Tibial nerve (tissue), 4 donors: ENCODE measurements at places on chromosomes 7 and 10. TPM values are rescaled to one million over a fixed set of nuclear protein-coding genes. Genes with fewer than 3 reads are reported as not detected.

DNA sequence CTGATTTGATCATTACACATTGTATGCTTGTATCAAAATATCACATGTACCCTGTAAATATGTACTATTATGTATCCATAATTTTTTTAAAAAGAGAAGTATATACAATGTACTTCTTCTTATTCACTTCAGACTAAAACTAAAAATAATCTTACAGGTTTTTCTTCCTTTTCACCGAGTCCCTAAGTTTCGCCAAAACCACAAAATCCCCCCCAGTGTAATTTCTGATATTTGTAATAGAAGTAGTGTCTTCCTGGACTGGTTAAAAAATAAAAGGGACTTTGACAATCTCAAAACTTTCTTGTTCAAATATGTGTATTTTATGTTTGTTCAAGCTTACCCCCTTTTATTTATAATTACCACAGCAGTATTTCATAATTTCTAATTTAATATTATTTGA is 23.9 kb downstream of the EPC1 start:
- H3K36me3 ChIP-seq = no peaks in the 10 kb centered on the region
- no peak overlapping the region for H3K27ac ChIP-seq
- no peak for DNase-seq
- no peak overlapping the region for H3K4me3 ChIP-seq

DNA sequence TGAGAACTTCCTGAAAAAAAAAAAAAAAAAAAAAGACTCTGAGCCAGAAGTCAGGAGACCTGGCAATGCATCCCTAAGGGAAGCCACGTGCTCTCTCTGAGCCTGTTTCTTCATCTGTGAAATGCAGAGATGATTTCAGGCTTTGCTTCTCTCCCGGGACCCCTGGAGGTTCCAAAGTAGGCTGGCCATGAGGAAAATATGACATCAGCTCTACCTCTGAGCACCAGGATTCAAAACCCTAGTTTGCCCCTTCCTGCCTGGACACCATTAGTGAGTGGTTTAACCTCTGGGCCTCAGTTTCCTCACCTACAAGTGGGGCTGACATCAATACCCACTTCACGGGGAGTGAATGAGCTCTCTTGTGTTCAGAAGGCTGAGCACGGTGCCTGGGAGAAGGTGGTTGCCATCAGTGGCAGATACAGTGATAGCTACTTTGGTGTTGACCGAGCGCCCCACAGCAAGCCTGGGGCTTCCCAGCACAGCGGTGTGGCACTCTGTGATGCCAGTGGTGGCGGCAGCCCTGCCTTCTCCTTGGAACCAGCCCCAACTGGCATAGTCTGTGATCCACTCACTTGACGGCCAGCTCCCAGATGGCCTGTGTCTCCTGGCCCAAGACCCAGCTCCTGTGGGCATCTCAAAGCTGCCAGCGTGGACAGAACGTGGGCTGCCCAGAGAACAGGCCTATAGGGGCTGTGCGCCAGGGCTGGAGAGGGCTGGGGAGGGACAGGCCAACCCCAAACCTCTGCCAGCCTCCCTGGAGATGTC is 153.1 kb upstream of the UNC5B start:
- H3K4me3 ChIP-seq = no peak overlapping the region
- H3K4me1 ChIP-seq = no peaks in the 10 kb centered on the region
- H3K27ac ChIP-seq = no peak overlapping the region
- H3K27me3 ChIP-seq = no peaks in the 10 kb centered on the region
- no peak for DNase-seq

- no peaks in the 10 kb centered on the region for H3K27me3 ChIP-seq
- no peak overlapping the region for H3K27ac ChIP-seq
- no peak overlapping the region for H3K4me3 ChIP-seq
- H3K4me1 ChIP-seq = no peaks in the 10 kb centered on the region
- H3K36me3 ChIP-seq = no peaks in the 10 kb centered on the region
Measured at GRCh38 chr7:128899392-128899791, 11.1 kb downstream of the KCP start.

- DNase-seq = no peak
- H3K27me3 ChIP-seq = peaks cover 8% of the 10 kb centered on the region
- no peaks in the 10 kb centered on the region for H3K4me1 ChIP-seq
- no peak overlapping the region for H3K4me3 ChIP-seq
Measured at GRCh38 chr7:142789441-142789840, 18.7 kb downstream of the PRSS2 start.

GRCh38 chr10:75400163-75400770 is 1.3 kb downstream of the ZNF503 start:
- no peaks in the 10 kb centered on the region for H3K27me3 ChIP-seq
- peaks cover 23% of the 10 kb centered on the region for H3K36me3 ChIP-seq
- H3K27ac ChIP-seq = peak overlapping the region; percentile 93
- DNase-seq = no peak

DNA sequence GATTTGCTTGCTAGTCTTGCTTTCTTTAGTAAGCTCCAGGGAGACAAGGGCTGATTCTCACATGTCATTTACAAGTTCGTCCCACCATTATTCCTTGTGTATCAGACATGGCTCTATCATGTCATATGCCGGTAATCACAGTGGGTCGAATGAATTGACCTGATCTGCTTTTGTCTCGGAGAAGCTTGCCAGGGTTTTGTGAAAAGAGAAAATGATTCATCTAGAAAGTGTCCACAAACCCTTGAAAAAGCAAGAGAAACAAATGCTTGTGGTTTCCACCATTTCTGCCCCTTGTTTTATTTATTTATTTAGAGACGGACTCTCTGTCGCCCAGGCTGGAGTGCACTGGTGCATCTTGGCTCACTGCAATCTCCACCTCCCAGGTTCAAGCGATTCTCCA is 278.5 kb downstream of the TCF7L2 start:
- H3K36me3 ChIP-seq = no peaks in the 10 kb centered on the region
- no peak overlapping the region for H3K4me3 ChIP-seq
- H3K27ac ChIP-seq = no peak overlapping the region
- DNase-seq = no peak
- no peaks in the 10 kb centered on the region for H3K27me3 ChIP-seq

DNA sequence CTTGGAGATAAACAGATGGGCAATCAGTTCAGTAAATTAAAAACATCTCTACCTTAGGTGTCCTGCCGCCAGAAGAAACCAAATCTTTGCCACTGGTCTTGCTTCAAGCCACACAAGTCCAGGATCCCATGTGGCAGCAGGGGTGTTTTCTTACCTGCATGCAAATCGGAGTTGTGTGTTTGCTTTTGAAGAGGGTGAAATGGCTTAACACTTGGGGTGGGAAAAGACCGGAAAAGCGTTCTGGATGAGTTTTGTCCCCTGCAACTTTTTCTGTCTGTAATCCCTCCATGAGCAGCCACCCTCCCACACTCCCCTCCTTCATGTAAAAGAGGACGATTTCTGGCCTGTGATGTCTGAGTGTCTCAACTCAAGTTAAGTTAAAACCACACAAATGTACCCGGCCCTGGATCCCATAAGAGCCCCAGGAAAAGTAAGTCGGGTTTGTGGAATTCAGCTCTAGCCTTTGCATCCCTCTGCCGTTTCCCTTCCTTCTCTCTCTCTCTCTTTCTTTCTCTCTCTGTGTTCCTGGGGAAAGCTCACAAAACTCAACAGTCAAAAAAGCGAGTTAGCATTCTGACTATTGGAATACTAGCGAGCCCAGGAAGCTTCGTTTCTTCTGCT is 178.5 kb downstream of the TCF7L2 start:
- H3K27ac ChIP-seq = no peak overlapping the region
- peaks cover 28% of the 10 kb centered on the region for H3K4me1 ChIP-seq
- DNase-seq = no peak
- no peak overlapping the region for H3K4me3 ChIP-seq

DNA sequence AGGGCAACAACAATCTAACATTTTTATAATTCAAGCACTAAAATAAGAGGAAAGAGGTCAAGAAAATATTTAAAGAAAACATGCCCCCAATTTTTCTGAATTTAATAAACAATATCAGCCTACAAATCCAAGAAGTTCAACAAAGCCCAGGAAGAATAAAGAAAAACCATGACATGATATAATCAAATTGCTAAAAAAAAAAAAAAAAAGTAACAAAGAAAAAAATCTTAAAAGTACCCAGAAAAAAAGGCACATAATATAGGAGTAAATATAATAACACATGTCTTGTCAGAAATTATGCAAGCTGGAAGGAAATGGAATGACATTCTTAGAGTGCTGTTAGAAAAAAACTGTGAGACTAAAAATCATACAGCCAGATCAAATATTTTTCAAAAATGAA is 151.4 kb downstream of the IMMP2L start:
- H3K36me3 ChIP-seq = no peaks in the 10 kb centered on the region
- no peaks in the 10 kb centered on the region for H3K27me3 ChIP-seq
- DNase-seq = no peak
- no peak overlapping the region for H3K27ac ChIP-seq

- H3K4me3 ChIP-seq = no peak overlapping the region
- no peaks in the 10 kb centered on the region for H3K27me3 ChIP-seq
- H3K36me3 ChIP-seq = no peaks in the 10 kb centered on the region
Measured at GRCh38 chr10:45417746-45418145, 43.7 kb downstream of the ALOX5 start.

GRCh38 chr7:94792241-94792640 is 115.2 kb upstream of the PPP1R9A start:
- no peak for DNase-seq
- no peak overlapping the region for H3K4me3 ChIP-seq
- no peak overlapping the region for H3K27ac ChIP-seq
- no peaks in the 10 kb centered on the region for H3K4me1 ChIP-seq
- H3K36me3 ChIP-seq = no peaks in the 10 kb centered on the region

DNA sequence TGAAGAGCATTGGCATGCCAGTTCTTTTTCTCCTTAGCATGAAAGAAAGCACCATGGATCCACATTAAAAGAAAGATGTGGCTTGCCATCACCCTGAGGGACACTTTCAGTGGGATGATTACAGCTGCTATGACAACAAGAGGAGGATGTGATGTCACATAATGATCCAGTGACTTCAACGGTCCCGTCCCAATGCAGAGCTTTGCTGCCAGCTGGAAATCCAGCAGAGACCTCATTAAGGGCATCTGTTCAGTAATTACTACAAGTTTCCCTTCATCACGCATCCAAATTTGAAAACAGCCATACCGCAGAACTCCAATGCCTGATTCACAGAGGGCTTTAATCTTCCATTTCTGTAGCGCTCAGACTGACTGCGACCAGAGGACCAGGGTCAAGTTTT is 206.6 kb downstream of the LSM5 start:
- no peak overlapping the region for H3K27ac ChIP-seq
- H3K27me3 ChIP-seq = no peaks in the 10 kb centered on the region
- H3K4me1 ChIP-seq = no peaks in the 10 kb centered on the region
- DNase-seq = no peak
- no peak overlapping the region for H3K4me3 ChIP-seq

DNA sequence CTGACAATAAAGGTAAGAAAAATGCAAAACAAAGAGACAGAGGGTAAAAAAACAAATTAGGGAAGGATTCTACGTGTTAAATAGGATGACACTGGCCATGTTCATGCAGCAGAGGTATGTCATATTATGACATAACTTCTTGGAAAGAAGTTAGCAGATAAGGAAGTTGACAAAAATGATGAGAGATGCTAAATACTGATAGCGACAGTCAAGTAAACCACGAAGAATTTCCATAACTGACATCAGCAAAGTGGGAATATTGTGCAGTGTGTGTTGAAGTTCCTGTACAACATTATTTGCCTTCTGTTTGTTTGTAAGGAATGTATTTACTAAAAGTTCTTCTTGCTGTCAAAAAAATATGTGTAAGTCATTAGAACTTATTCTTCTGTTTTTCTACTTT is 29.5 kb downstream of the MDH2 start:
- H3K27me3 ChIP-seq = no peaks in the 10 kb centered on the region
- no peaks in the 10 kb centered on the region for H3K4me1 ChIP-seq
- no peak for DNase-seq
- no peak overlapping the region for H3K27ac ChIP-seq

- no peak for DNase-seq
- H3K27me3 ChIP-seq = no peaks in the 10 kb centered on the region
- no peaks in the 10 kb centered on the region for H3K4me1 ChIP-seq
- H3K27ac ChIP-seq = no peak overlapping the region
- no peaks in the 10 kb centered on the region for H3K36me3 ChIP-seq
Measured at GRCh38 chr10:70775679-70776454, 9.3 kb downstream of the TBATA start.

- no peak for DNase-seq
- H3K27me3 ChIP-seq = peaks cover 26% of the 10 kb centered on the region
- H3K4me3 ChIP-seq = no peak overlapping the region
- no peaks in the 10 kb centered on the region for H3K36me3 ChIP-seq
- H3K27ac ChIP-seq = no peak overlapping the region
- H3K4me1 ChIP-seq = no peaks in the 10 kb centered on the region
Measured at GRCh38 chr10:117518246-117518645, 24.3 kb upstream of the EMX2 start.

GRCh38 chr7:111730476-111731300 is 168.4 kb upstream of the IMMP2L start:
- H3K4me3 ChIP-seq = no peak overlapping the region
- no peak for DNase-seq
- H3K4me1 ChIP-seq = peaks cover 8% of the 10 kb centered on the region
- no peaks in the 10 kb centered on the region for H3K36me3 ChIP-seq
- no peak overlapping the region for H3K27ac ChIP-seq

- H3K27ac ChIP-seq = no peak overlapping the region
- no peak overlapping the region for H3K4me3 ChIP-seq
- no peaks in the 10 kb centered on the region for H3K36me3 ChIP-seq
- no peaks in the 10 kb centered on the region for H3K4me1 ChIP-seq
- DNase-seq = no peak
Measured at GRCh38 chr7:124073310-124073645, 40.4 kb upstream of the TMEM229A start.

- peaks cover 8% of the 10 kb centered on the region for H3K4me1 ChIP-seq
- DNase-seq = no peak
- H3K4me3 ChIP-seq = no peak overlapping the region
- no peaks in the 10 kb centered on the region for H3K36me3 ChIP-seq
Measured at GRCh38 chr7:155281398-155281969, 16.2 kb upstream of the INSIG1 start.

DNA sequence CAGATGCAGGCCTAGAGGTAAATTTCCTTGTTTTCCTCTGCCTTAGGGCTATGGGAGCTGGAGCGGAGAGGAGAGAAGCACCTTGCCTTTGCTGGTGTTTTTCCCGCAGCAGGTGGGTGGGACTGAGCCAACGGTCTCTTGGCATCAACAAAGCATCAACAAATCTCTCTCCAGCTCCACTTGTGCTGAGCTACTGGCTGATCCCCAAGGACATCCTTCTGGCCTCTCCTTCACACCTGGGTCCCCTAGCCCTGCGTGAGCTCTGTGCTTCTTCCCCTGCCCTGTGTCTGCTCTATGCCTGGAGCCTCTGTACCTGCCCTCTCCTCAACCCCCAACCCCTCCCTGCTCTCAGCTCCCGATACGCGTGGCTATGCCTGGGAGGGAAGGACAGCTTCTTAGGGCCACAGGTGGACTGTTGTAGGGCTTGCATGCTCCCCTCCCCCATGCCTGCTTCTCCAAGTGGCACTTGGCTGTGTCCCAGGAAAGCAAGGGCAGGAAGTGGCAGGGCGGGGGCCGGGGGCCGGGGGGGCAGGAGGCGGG is 3.2 kb upstream of the CLDN4 start:
- no peak overlapping the region for H3K4me3 ChIP-seq
- no peaks in the 10 kb centered on the region for H3K4me1 ChIP-seq
- peaks cover 18% of the 10 kb centered on the region for H3K27me3 ChIP-seq
- no peak overlapping the region for H3K27ac ChIP-seq
- no peak for DNase-seq
- no peaks in the 10 kb centered on the region for H3K36me3 ChIP-seq

GRCh38 chr10:77902159-77902558 is 24.4 kb downstream of the DLG5 start:
- H3K36me3 ChIP-seq = no peaks in the 10 kb centered on the region
- no peak overlapping the region for H3K27ac ChIP-seq
- no peaks in the 10 kb centered on the region for H3K27me3 ChIP-seq
- no peak for DNase-seq

The OR2A1 gene
- total RNA-seq = 0.60 TPM

The FXYD4 gene
- total RNA-seq = not detected

The UFSP1 gene
- 2.8 TPM for total RNA-seq

The EXOC6 gene
- total RNA-seq = 10.8 TPM

The ELFN1 gene
- 0.21 TPM for total RNA-seq

The GPR26 gene
- not detected for total RNA-seq

The PCDH15 gene
- total RNA-seq = not detected
